ENCODE measurements at places on chromosomes 1 and 21. TPM values are rescaled to one million over a fixed set of nuclear protein-coding genes. Genes with fewer than 3 reads are reported as not detected.

AGT gene
- not detected for polyA plus RNA-seq

GJA8 gene
- not detected for polyA plus RNA-seq

DHX9 gene
- 154 TPM for polyA plus RNA-seq

SFN gene
- not detected for polyA plus RNA-seq

TRIM45 gene
- not detected for polyA plus RNA-seq

SPATA46 gene
- polyA plus RNA-seq, result not detected

LYPD8 gene
- not detected for polyA plus RNA-seq

CDCA8 gene
- 1.3 TPM for polyA plus RNA-seq

SAMD13 gene
- 0.43 TPM for polyA plus RNA-seq

RIPPLY3 gene
- not detected for polyA plus RNA-seq

OLFML2B gene
- polyA plus RNA-seq, result 0.24 TPM

HLX gene
- polyA plus RNA-seq, result not detected

GRCh38 chr21:25790122-25790877, 55.5 kb downstream of the GABPA start:
- peak overlapping the region; percentile 59 for H3K4me3 ChIP-seq
- no peaks in the 10 kb centered on the region for H3K4me1 ChIP-seq
- DNase-seq, result peak; percentile 25
- H3K36me3 ChIP-seq, result no peaks in the 10 kb centered on the region
- H3K27me3 ChIP-seq, result no peaks in the 10 kb centered on the region

DNA sequence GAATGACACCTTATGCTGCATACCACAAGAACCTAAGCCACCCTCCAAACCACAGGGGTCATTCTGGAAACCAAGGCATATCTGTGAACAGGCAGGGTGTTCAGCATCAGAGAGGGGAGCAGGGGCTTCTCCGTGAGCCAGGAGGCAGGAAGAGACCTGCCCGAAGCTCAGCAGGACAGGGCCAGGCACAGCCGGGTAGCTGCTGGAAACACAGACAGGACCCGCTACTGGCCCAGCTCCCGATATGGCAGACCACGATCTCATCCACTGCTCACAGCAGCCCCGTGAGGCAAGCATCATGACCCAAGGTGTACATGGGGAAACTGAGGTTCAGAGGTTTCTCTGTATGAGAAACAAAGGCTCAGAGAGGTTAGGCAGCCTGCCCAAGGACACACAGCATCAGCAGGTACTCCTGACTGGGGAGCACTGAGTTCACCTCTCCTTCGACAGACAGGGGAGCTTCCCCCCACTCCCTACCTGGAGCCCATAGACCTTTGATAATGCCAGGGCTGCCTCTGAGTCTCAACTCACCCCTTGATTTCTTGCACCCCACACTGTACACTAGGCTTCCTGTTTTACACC, 317.7 kb downstream of the MATN1 start:
- H3K27me3 ChIP-seq, result no peaks in the 10 kb centered on the region
- H3K36me3 ChIP-seq, result no peaks in the 10 kb centered on the region
- H3K27ac ChIP-seq, result no peak overlapping the region
- no peaks in the 10 kb centered on the region for H3K4me1 ChIP-seq

GRCh38 chr1:81876901-81877733, 76.4 kb downstream of the ADGRL2 start:
- H3K27ac ChIP-seq, result no peak overlapping the region
- no peak overlapping the region for H3K4me3 ChIP-seq
- no peak for DNase-seq
- no peaks in the 10 kb centered on the region for H3K4me1 ChIP-seq
- no peaks in the 10 kb centered on the region for H3K36me3 ChIP-seq
- no peaks in the 10 kb centered on the region for H3K27me3 ChIP-seq

GRCh38 chr1:177495878-177496277, 325.1 kb downstream of the BRINP2 start:
- H3K4me1 ChIP-seq, result no peaks in the 10 kb centered on the region
- no peak overlapping the region for H3K27ac ChIP-seq
- H3K36me3 ChIP-seq, result no peaks in the 10 kb centered on the region
- H3K27me3 ChIP-seq, result no peaks in the 10 kb centered on the region

GRCh38 chr1:154994269-154994587, 842 bp downstream of the LENEP start:
- no peaks in the 10 kb centered on the region for H3K27me3 ChIP-seq
- no peak overlapping the region for H3K4me3 ChIP-seq
- no peak for DNase-seq
- peaks cover 19% of the 10 kb centered on the region for H3K36me3 ChIP-seq

- H3K4me3 ChIP-seq, result peak overlapping the region; percentile 59
- peak; percentile 64 for DNase-seq
- peaks cover 2% of the 10 kb centered on the region for H3K36me3 ChIP-seq
- peak overlapping the region; percentile 94 for H3K27ac ChIP-seq
- H3K4me1 ChIP-seq, result peaks cover 57% of the 10 kb centered on the region
These were observed 5.9 kb downstream of the MAP7D1 start for GRCh38 chr1:36161641-36162531.

DNA sequence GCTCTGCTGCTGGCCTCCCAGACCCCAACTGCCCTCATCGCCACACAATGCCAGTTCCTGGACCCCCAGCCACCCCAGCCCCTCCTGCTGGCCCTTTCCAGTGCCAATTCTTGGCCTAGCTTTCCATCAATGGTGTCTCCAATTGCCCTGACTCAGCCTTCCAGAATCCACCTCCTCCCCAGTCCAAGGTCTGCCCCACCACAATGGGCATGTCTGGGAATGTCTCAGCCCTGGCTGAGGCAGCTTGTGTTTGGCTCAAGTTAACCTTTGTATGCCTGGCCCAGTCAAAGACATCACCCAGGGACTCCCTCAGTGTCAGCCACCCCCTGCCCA, 16.4 kb downstream of the ALDH4A1 start:
- DNase-seq, result no peak
- H3K27ac ChIP-seq, result no peak overlapping the region
- H3K4me1 ChIP-seq, result no peaks in the 10 kb centered on the region
- no peaks in the 10 kb centered on the region for H3K36me3 ChIP-seq
- no peak overlapping the region for H3K4me3 ChIP-seq
- H3K27me3 ChIP-seq, result no peaks in the 10 kb centered on the region

GRCh38 chr1:34055818-34056217, 109.2 kb downstream of the CSMD2 start:
- no peak overlapping the region for H3K4me3 ChIP-seq
- no peaks in the 10 kb centered on the region for H3K4me1 ChIP-seq
- no peaks in the 10 kb centered on the region for H3K36me3 ChIP-seq
- no peak for DNase-seq
- no peak overlapping the region for H3K27ac ChIP-seq
- H3K27me3 ChIP-seq, result no peaks in the 10 kb centered on the region

DNA sequence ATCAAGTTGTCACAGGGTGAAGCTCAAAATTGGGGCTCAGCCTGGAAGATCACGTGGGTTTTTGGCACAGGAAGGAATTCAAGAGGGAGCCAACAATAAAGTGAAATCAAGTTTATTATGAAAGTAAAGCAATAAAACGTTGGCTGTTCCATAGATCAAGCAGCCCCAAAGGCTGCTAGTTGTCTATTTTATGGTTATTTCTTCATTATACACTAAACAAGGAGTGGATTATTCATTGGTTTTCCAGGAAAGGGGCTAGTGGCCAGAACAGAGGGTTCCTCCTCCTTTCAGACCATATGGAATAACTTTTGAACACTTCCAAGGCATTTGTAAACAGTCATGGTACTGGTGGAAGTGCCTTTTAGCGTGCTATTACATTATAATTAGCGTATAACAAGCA, 723.5 kb upstream of the ADAMTS5 start:
- H3K27me3 ChIP-seq, result no peaks in the 10 kb centered on the region
- no peak overlapping the region for H3K4me3 ChIP-seq
- H3K27ac ChIP-seq, result no peak overlapping the region
- no peaks in the 10 kb centered on the region for H3K4me1 ChIP-seq
- no peaks in the 10 kb centered on the region for H3K36me3 ChIP-seq

GRCh38 chr1:164630626-164631396, 71.8 kb downstream of the PBX1 start:
- H3K4me3 ChIP-seq, result no peak overlapping the region
- H3K36me3 ChIP-seq, result no peaks in the 10 kb centered on the region
- no peak overlapping the region for H3K27ac ChIP-seq
- DNase-seq, result no peak

GRCh38 chr1:58919959-58920321, 136.1 kb upstream of the JUN start:
- DNase-seq, result no peak
- no peak overlapping the region for H3K27ac ChIP-seq
- peaks cover 5% of the 10 kb centered on the region for H3K4me1 ChIP-seq
- no peak overlapping the region for H3K4me3 ChIP-seq

DNA sequence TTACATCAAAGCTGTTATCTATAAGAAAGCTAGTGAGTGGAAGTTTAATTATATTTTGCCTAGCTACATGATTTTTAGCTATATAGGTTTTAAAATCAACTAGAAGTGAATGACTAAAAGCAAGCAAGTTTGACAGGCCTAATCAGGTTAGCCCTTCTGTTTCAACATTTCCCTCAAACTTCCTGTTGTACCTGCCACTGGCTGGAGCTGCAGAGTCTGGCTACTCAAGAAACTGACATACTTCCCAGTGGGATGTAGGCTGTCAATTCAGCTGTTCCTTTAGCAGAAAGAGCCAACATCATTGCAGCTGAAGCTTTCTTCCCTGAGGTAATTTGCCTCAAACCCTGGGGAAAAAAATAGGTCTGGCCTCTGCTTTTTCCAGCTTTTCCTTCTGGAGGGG, 87.1 kb upstream of the TNR start:
- no peak for DNase-seq
- H3K4me3 ChIP-seq, result no peak overlapping the region
- H3K36me3 ChIP-seq, result no peaks in the 10 kb centered on the region
- no peaks in the 10 kb centered on the region for H3K4me1 ChIP-seq
- H3K27me3 ChIP-seq, result no peaks in the 10 kb centered on the region
- no peak overlapping the region for H3K27ac ChIP-seq

DNA sequence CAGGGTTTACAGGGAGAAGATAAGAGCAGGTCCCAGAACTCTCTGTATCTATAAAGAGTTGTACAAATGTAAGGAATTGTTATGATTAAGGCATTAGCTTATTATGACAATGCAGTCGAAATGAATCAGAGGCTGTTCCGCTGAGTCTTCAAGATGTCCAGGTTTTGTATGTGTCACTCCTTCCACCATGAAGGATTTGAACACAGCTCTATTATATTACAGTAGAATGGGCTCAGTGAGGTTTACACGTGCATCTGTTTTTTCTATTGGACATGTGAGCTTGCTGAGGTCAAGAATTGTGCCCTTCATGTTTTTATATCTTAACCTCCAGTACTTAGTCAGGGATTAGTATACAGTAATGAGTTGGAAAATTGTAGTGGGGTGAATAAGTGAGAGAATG, 86.3 kb downstream of the MPZL1 start:
- no peak overlapping the region for H3K27ac ChIP-seq
- no peaks in the 10 kb centered on the region for H3K27me3 ChIP-seq
- H3K4me1 ChIP-seq, result peaks cover 20% of the 10 kb centered on the region
- no peak for DNase-seq
- no peak overlapping the region for H3K4me3 ChIP-seq

- no peak overlapping the region for H3K4me3 ChIP-seq
- no peaks in the 10 kb centered on the region for H3K4me1 ChIP-seq
- DNase-seq, result no peak
- H3K36me3 ChIP-seq, result no peaks in the 10 kb centered on the region
- no peak overlapping the region for H3K27ac ChIP-seq
These were observed 63.5 kb downstream of the DNTTIP2 start for GRCh38 chr1:93815366-93816110.

GRCh38 chr21:40760821-40761220, 86.1 kb downstream of the DSCAM start:
- no peak for DNase-seq
- H3K4me1 ChIP-seq, result no peaks in the 10 kb centered on the region
- no peak overlapping the region for H3K4me3 ChIP-seq
- H3K27me3 ChIP-seq, result no peaks in the 10 kb centered on the region
- H3K36me3 ChIP-seq, result no peaks in the 10 kb centered on the region

DNA sequence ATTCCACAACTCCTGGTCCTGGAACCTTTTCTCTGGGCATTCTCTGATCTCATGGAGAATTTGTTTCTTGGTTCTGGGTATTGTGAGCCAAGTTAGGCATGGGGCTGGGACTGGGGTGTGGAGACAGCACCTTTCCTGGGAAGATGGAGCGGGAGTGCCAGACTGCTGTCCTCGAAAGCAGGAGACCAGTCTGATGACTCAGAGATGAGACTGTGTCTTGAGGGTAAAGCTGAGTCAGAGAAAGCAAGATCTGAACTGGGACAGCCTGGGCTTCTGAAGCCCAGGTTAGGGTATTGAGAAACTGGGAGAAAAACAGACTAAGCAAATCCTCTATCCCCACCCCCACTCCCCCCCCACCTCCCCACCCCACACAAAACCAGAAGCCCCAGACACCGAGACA, 2.2 kb upstream of the KANK4 start:
- H3K27me3 ChIP-seq, result no peaks in the 10 kb centered on the region
- no peak overlapping the region for H3K27ac ChIP-seq
- no peaks in the 10 kb centered on the region for H3K36me3 ChIP-seq
- no peak overlapping the region for H3K4me3 ChIP-seq
- DNase-seq, result no peak

DNA sequence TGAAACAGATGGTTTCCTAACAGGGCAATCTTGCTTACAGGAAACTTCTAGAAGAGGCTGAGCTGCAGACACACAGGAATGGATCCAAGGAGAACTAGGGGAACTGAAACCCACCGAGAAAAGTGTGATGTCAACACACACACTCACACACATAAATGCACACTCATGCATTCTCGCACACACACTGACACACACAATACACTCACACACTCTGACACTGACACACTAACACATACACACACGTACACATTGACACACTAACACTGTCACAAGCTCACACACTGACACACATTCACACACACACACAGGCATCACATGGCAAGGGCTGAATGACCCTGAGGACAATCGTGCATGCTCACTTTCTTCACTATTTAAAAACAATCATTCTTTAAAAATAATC, 142.7 kb downstream of the NPHP4 start:
- no peaks in the 10 kb centered on the region for H3K27me3 ChIP-seq
- no peak overlapping the region for H3K27ac ChIP-seq
- H3K4me1 ChIP-seq, result no peaks in the 10 kb centered on the region
- no peak for DNase-seq
- no peaks in the 10 kb centered on the region for H3K36me3 ChIP-seq
- H3K4me3 ChIP-seq, result no peak overlapping the region

- H3K36me3 ChIP-seq, result no peaks in the 10 kb centered on the region
- no peak overlapping the region for H3K27ac ChIP-seq
- no peak overlapping the region for H3K4me3 ChIP-seq
- H3K4me1 ChIP-seq, result no peaks in the 10 kb centered on the region
- no peaks in the 10 kb centered on the region for H3K27me3 ChIP-seq
These were observed 380.5 kb upstream of the VAMP3 start for GRCh38 chr1:7390604-7391000.

DNA sequence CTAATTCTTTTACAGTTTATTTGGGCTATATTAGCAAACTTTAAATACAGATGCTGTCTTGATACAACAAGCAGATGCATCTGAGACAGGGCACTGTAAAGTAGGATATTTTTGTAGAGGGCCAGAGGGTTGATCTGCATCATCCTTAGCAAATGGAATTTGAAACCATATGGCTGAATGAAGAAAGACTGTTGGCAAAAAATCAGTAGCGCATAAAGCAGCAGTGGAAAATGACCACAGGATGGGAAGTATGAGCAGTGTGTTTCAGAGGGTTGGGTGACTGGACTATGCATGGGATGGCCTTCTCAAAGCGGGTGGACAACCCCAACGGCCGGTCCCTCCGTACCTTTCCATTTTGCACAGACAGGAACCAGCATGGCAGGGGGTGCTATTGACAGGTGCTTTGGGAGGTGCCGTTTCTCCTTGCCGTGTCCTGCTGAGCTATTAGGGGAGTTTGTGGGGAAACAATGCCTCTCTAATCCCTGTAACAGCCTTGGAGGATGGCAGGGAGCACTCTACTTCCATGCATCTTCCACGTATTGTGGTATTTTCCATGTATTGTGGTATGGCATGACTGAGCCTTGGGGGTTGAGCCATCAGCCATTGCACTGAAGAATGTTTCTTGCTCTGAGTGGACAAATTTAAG, 5.9 kb downstream of the LRRC8B start:
- no peaks in the 10 kb centered on the region for H3K27me3 ChIP-seq
- peaks cover 22% of the 10 kb centered on the region for H3K4me1 ChIP-seq
- H3K27ac ChIP-seq, result no peak overlapping the region
- DNase-seq, result no peak
- no peaks in the 10 kb centered on the region for H3K36me3 ChIP-seq
- no peak overlapping the region for H3K4me3 ChIP-seq
